T-helper 17 cell (primary cell): ENCODE measurements at places on chromosomes 1 and 21.

- no peak for DNase-seq
Observed at GRCh38 chr1:87318056-87318650, 10.5 kb upstream of the LMO4 start.

DNA sequence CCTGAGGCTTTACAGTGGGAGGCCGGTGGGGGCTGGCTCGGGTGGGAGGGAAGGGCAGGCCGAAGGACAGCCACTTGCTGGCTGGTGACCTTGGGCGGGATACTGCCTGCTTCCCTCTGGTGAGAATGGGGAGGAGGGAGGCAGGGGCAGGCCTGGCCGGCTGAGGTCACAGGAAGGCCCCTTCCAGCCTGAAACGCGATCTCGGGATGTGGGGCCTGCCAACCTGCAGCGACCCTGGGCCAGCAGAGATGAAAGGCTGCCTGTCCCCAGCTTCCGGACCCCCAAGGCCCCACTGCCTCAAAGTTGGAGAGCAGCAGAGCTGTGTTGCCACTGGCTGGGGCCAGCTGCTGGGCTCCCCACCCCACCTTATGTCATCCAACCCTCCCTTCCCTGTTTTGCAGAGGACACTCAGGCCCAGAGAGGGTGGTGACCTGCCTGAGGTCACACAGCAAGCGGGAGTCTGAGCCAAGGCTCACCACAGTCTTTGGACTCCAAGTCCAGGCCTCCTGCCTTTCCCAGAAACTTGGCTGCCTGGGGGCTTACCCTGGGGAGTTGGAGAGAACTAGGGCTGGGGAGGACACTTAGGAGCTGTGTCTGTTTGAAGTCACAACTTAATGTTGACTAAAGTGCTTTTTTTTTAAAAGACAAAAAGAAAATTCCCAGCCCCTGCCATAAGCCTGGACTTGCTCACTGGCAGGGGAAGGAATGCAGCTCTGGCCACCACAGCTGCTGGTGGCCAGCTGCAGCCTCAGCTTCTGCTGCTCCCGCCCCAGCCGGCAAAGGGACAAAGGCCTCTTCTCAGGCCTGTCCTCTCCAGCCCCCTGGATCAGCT is 14.8 kb upstream of the WASF2 start:
- DNase-seq, result no peak

- no peak for DNase-seq
Observed at GRCh38 chr1:17314491-17314971, 6.5 kb downstream of the PADI4 start.

DNA sequence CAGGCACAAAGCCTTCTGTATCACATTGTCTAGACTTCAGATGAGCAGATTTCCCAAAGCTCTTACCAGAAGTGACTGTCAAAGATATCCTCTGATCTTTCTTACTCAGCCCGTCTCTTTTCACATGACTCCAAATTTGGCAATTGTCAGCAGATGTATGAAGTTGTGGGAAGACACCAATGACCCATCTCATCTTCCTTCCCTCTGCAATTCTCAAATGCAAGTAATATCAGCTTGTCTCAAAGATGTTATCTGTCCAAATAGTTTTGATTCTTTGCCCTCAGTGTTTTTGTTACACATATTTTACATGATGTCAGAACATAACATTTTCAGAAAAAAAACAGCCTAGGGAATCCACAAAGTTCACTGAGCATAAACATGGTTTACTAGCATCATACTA is 45.1 kb upstream of the RGS2 start:
- DNase-seq, result no peak

GRCh38 chr1:191669629-191670028 is 488.6 kb upstream of the RGS18 start:
- DNase-seq, result no peak

DNA sequence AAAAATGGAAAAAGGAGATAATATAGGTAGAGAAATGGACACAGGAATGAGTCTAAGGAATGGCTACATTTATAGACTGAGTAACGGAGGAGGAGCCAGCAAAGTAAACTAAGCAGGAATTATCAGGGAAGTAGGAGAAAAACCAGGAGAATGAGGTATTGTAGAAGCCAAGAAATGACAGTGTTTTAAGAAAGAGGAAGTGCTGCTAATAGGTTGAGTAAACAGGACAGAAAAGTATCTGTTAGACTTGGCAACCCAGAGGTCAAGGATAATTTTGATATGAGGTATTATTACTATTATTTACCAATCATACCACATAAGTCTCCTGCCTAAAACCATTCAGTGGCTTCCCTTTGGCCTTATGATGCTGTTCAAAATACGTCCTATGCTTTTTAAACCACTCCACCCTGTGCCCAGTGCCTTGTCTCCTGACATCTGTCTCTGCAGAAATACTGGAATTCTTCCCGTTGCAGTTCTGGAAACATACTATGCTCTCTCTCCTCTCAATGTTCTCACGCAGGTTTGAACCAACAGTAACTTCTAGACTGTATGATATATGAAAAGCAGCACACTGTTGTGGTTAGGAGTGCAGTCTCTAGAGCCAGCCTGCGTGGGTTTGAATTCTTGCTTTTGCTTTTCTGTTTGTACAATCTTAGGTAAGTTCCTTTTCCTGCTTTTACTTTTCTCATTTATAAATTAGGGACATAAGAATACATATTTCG is 24.6 kb upstream of the NEK7 start:
- DNase-seq, result no peak

DNA sequence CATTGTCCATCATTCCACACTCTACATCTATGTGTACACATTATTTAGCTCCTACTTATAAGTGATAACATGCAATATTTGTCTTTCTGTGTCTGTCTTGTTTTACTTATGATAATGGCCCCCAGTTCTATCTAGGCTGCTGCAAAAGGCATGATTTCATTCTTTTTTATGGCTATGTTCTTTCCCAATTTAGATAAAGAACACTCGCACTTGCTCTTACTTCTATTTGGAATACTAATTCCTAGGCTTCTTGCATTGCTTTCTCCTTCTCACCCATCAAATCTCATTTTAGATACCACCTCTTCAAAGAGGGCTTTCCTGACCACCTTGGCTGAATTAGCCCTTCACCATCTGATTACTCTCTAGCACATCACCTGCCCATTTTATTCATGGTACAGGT is 3.0 kb upstream of the RGS4 start:
- DNase-seq, result no peak

DNA sequence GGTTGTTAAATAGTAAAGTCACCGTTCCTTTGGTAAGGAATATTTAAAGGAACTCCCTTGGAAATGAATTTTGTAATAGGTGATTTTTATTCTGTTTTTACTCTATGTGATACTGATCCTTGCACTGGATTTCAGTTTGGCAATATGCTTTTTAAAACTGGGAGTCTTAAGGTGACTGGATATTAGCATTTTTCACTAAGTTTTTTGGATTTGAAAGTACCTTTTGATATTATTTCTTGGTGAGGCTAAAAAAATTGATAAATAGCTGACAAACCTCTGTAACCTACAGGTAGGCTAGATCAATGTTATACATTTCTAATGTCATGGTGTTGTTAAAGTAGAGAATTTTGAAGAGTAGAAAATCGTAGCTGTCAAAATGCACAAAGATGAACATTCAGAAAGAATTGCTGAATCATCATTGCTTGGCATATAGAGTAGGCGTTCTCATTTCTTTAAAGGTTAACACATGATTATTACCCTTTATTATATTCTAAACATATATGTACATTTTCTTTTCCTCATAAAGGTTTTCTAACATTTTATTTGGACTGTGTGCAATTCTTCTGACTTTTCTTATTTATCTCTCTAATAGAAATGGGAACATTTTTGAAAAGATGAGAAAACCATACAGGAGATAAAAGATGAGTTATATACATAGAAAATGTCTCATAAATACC is 1.5 kb upstream of the DNAJB4 start:
- no peak for DNase-seq

- no peak for DNase-seq
Observed at GRCh38 chr1:56463376-56463775, 116.0 kb downstream of the PLPP3 start.

- DNase-seq, result no peak
Observed at GRCh38 chr1:14602136-14602535, 3.7 kb downstream of the KAZN start.

DNA sequence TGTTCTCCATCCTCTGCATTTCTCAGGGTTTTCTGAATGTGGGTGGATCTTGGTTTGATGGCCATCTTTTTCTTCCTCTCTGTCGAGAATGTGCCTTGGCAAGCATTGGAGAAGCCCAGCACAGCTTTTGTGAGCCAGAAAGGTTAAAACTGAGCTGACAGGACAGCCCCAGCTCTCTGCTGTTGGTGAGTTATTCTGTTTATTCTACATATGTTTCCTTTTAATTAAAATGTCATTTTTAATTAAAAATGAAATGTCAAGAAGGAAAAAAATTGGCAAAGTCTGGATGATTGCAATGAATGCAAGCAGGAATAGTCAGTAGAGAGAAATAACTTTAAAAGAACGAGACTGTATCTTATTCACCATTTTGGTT is 325.8 kb downstream of the PTBP2 start:
- DNase-seq, result no peak

DNA sequence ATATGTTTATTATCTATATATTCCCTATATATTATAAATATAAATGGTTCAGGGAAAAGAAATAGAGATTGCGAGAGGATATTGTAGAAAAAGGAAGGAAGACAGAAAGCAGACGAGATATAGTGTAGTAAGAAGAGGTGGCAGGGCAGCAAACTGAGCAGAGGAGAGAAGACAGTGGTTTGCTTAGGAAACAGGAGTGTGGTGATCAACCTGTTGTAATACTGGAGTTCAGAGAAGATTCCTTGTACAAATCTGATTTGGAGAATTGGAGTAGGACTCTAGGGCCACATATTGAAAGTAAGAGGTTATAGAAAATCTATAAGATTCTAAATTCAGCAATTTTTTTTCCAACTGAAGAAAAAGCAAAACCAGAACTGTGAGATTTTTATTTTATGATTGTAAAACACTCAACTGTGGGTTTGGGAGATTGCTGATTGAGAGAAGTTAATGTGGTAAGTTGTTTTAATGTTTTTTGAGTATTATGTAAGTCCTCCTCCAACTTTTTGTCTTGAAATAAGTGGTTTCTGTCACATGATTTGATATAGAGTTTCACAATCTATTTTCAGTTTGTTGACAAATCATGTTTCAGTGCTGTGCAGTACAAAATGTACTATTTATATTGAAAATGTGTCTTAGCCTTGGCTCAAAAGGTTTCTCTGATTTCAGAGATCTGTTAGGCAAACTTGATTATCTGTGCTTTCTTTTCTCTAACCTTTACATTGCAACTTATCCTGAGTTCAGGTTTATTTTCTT is 9.6 kb upstream of the AMY2B start:
- DNase-seq, result no peak

GRCh38 chr1:116168277-116169032 is 57.3 kb downstream of the MAB21L3 start:
- peak; percentile 81 for DNase-seq

DNA sequence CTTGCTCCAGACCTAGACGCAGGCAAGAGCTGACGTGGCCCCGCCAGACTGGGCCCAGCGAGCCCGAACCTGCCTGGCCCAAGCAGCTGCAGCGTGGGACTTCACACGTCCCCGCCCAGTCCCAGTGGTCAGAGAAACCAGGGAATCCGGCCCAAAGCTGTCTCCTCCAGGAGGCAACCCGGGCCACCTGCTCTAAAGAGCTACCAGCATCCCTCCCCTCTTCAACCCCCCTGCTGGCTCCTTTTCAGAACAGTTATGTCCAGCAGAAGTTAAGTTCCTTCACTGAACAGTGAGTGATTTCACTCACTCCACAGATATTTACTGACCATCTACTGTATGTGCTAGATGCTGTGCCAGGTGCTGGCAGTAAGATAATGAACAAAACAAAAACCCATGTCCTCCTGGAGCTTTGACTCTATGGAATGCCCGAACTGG is 2.1 kb upstream of the EFNA1 start:
- DNase-seq, result no peak

- no peak for DNase-seq
Observed at GRCh38 chr1:61081144-61081685, 1.1 kb upstream of the NFIA start.

DNA sequence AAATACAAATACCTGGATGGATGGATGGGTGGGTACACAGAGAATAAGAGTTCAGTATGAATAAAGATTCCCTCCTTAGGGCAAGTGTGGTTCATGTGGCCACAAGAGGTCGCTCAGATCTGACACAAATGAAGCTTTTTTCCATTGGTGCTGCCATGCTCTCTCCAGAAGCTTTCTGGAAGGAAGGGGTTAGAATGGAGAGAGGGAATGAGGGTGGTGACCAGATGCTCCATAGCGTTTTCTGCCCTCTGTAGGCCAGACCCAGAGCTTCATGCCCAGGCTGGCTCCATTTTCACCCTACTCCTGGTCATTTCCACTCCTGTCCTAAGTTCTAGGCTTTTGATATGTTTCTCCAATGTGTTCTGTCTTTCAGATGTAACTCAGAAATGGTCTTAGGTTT is 3.3 kb upstream of the FCRL6 start:
- peak; percentile 18 for DNase-seq

DNA sequence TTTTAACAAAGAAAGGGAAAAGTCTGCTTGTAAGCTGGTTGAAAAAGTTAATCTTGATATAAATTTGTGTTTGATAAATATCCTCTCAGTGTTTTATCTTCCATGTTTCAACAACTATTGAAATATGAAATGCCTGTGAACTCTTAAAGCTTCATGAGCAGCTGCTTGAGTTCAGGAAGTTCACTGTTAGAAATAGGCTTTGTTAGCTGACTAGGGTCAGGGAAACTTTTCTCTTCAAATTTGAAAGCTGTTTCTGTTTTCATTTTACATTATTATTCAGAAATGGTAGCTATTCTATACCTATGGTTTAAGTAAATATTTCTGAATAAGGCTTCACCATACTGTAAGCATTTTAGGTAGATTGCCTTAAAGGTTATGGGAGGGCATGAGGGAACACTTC is 191.7 kb downstream of the HS2ST1 start:
- no peak for DNase-seq

- DNase-seq, result no peak
Observed at GRCh38 chr1:154351363-154352068, 26.2 kb downstream of the ATP8B2 start.

GRCh38 chr1:90295534-90295933 is 300.6 kb downstream of the ZNF326 start:
- no peak for DNase-seq
